ENCODE measurements at places on chromosomes 7 and 10.

- no peak for DNase-seq
Measured at GRCh38 chr10:35268323-35268722, 68.0 kb upstream of the CCNY start.

- no peak for DNase-seq
Measured at GRCh38 chr10:2097937-2098336, 360.6 kb upstream of the ADARB2 start.

- DNase-seq: no peak
Measured at GRCh38 chr10:22321156-22321923, 441 bp downstream of the BMI1 start.

DNA sequence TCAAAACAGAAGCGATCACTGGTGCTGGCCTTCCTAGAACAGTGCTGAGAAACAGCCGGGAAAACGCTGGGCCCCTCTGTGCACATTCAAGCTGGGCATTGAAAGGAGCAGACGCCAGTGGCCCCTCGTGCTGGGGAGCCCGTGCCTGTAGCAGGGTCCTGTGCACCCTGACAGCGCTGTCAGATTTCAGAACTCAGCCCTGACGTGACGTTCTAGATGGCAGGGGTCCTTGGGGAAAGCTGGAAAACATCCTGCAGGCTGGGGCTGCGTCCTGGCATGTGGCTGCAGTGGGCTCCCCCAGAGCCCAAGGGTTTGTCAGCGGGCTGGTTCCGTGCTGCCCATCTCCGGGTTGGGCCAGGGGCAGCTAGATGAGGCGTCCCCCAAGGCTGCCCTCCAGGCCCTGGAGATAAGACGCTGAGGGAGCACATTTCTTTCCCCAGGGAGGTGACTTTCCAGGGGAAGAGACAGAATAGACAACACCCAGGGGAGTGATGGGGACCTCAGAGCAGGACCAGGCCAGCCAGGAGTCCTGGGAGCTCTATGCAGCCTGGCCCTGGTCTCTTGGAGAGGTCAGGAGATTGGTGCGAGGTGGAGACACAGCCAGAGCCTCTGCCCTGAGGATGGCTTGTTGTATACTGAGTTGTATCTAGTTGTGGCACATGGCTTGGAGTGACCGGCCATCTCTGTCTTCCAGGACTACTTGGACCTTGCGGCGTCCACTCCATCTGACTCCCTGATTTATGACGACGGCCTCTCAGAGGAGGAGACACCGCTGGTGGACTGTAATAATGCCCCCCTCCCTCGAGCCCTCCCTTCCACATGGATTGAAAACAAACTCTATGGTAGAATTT, 12.1 kb upstream of the CSGALNACT2 start:
- no peak for DNase-seq

- DNase-seq: no peak
Measured at GRCh38 chr7:1818575-1819258, 148.6 kb downstream of the ELFN1 start.

GRCh38 chr10:102904346-102904745, 13.7 kb upstream of the CNNM2 start:
- no peak for DNase-seq

DNA sequence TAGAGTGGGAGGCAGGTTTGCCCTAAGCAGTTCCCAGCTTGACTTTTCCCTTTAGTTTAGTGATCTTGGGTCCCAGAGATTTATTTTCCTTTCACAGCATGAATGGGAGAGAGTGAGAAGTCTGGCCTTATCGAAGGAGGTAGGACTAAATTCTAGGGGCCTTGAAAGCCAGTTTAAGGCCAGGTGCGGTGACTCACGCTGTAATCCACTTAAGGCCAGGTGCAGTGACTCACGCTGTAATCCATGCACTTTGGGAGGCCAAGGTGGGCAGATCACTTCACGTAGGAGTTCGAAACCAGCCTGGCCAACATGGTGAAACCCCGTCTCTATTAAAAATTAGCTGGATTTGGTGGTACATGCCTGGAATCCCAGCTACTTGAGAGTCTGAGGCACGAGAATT, 392.2 kb downstream of the ACTR3B start:
- no peak for DNase-seq

- no peak for DNase-seq
Measured at GRCh38 chr10:78359640-78360091, 326.0 kb downstream of the RPS24 start.

- no peak for DNase-seq
Measured at GRCh38 chr7:80335511-80336231, 176.2 kb downstream of the GNAT3 start.

- DNase-seq: no peak
Measured at GRCh38 chr10:125096371-125096770, 64.0 kb downstream of the CTBP2 start.

- no peak for DNase-seq
Measured at GRCh38 chr10:119217401-119217800, 10.0 kb downstream of the GRK5 start.

DNA sequence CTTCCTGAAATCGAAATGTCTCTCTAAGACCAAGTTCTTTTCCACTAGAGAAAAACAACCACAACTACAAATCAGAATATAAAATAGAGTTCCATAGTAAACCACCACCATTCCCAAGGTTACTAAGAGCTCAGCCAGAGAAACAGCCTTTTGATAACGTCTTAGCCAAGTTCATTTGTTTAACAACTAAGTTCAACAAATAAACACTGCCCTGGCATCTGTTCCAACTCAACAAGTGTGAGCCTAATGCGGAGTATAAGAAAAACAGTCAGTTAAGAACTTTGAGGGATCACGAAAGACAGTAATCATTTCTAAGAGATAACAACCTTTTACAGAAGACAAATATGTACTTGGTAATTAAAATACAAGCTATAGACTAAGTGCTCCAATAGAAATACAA, 77.3 kb downstream of the CALD1 start:
- no peak for DNase-seq

- DNase-seq: no peak
Measured at GRCh38 chr7:87575521-87575920, 25.2 kb downstream of the ABCB1 start.

Measured in stimulated activated CD8-positive, alpha-beta memory T cell treated with anti-CD3 and anti-CD28 coated beads, Interleukin-7, amount 100 ng/mL, for 1 hour (primary cell).